ENCODE measurements at places on chromosomes 1 and 21.

GRCh38 chr1:202786804-202787203 is 21.4 kb downstream of the KDM5B start:
- DNase-seq = no peak

DNA sequence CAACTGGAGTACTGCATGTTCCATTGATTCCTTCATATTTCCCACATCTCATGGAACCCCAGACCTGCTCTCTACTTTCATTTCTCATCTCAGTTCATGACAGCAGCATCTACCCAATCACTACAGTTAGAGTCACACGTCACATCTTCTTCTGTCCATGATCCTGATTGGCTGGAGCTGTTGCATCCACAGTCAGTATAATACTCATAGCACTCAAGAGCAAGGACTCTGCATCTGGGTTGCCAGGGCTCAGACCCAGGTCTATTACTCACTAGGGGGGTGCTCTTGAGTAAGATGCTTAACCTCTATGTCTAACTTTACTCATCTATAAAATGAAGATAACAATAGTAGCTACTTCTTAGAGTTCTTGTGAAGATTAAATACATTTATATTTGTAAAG is 4.4 kb upstream of the XPR1 start:
- no peak for DNase-seq

- DNase-seq = no peak
These were observed 687.7 kb upstream of the ADGRL4 start for GRCh38 chr1:79694241-79694640.

DNA sequence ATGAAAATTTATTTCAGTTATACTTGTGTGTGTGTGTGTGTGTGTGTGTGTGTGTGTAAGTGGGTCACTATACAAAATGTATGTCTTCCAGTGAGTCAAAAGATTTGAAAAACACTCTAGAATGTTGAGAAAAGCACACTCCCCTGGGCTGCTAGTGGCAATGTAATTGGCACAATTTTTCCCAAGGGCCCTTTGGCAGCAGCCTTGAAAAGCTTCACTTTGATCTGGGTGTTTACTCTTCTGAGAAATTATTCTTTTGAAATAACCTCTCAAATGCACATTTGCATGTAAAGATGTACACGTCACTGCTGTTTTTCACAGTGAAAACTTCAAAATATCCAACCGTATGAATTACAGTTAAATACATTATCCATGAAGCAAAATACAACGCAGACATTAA is 22.1 kb upstream of the SLC44A3 start:
- no peak for DNase-seq

Measured in NCI-H446 (cell line).